Smooth muscle cell of bladder (primary cell): ENCODE measurements at places on chromosomes 7 and 10. TPM values are rescaled to one million over a fixed set of nuclear protein-coding genes. Genes with fewer than 3 reads are reported as not detected.

Gene METTL27
- 2.3 and 7.4 TPM in 2 replicates for total RNA-seq

Gene ASL
- 28.0 and 44.1 TPM in 2 replicates for total RNA-seq

Gene PPP1R17
- total RNA-seq, result not detected in 2 replicates

Gene SORCS1
- total RNA-seq, result 0.14 and 0.18 TPM in 2 replicates

Gene COX15
- total RNA-seq, result 38.1 and 42.2 TPM in 2 replicates

Gene TMEM273
- total RNA-seq, result under 0.01 TPM in 1 of 2 replicates, not detected in the other

Gene RBP4
- total RNA-seq, result 0.37 TPM in 1 of 2 replicates, not detected in the other

Gene DDX56
- 38.8 and 45.3 TPM in 2 replicates for total RNA-seq

Gene PRLHR
- not detected in 2 replicates for total RNA-seq

Gene ETV1
- 7.4 and 9.2 TPM in 2 replicates for total RNA-seq

Gene SEMA3D
- 4.6 and 12.1 TPM in 2 replicates for total RNA-seq

Gene OR6V1
- not detected in 2 replicates for total RNA-seq

Gene AGAP5
- total RNA-seq, result 2.6 and 4.0 TPM in 2 replicates

Gene PRDX3
- total RNA-seq, result 134 and 153 TPM in 2 replicates

Gene TYSND1
- 6.4 and 8.4 TPM in 2 replicates for total RNA-seq

Gene OR13A1
- not detected in 2 replicates for total RNA-seq
